Lower lobe of right lung (tissue), 2 donors: ENCODE measurements at places on chromosomes 7 and 10. TPM values are rescaled to one million over a fixed set of nuclear protein-coding genes. Genes with fewer than 3 reads are reported as not detected.

Gene NFE2L3
- total RNA-seq: 4.8 TPM

Gene TMEM26
- total RNA-seq: 1.1 TPM

Gene CYP17A1
- 0.80 TPM for total RNA-seq

Gene ZNF467
- 23.0 TPM for total RNA-seq

Gene NPY4R
- 1.1 TPM for total RNA-seq

Gene MRLN
- not detected for total RNA-seq

Gene BUD23
- total RNA-seq: 42.4 TPM

Gene CPED1
- 38.6 TPM for total RNA-seq

Gene LEP
- not detected for total RNA-seq

Gene CPXM2
- total RNA-seq: 6.3 TPM

Gene CALHM3
- not detected for total RNA-seq

Gene DNAJC12
- 1.5 TPM for total RNA-seq

Gene CHST15
- 36.5 TPM for total RNA-seq

Gene CLCN1
- not detected for total RNA-seq

Gene JMJD1C
- total RNA-seq: 100.0 TPM

Gene TMEM273
- total RNA-seq: 48.5 TPM

Gene HMX3
- not detected for total RNA-seq

Gene PRLHR
- not detected for total RNA-seq

Gene CALML5
- total RNA-seq: not detected
